Activated CD4-positive, alpha-beta T cell treated with anti-CD3 and anti-CD28 coated beads, Interleukin-2, amount 50 U/mL, for 48 hours (primary cell): ENCODE measurements at places on chromosomes 7 and 10.
A peak's percentile ranks its signal among the peaks of the same experiment; 100 is the strongest.

DNA sequence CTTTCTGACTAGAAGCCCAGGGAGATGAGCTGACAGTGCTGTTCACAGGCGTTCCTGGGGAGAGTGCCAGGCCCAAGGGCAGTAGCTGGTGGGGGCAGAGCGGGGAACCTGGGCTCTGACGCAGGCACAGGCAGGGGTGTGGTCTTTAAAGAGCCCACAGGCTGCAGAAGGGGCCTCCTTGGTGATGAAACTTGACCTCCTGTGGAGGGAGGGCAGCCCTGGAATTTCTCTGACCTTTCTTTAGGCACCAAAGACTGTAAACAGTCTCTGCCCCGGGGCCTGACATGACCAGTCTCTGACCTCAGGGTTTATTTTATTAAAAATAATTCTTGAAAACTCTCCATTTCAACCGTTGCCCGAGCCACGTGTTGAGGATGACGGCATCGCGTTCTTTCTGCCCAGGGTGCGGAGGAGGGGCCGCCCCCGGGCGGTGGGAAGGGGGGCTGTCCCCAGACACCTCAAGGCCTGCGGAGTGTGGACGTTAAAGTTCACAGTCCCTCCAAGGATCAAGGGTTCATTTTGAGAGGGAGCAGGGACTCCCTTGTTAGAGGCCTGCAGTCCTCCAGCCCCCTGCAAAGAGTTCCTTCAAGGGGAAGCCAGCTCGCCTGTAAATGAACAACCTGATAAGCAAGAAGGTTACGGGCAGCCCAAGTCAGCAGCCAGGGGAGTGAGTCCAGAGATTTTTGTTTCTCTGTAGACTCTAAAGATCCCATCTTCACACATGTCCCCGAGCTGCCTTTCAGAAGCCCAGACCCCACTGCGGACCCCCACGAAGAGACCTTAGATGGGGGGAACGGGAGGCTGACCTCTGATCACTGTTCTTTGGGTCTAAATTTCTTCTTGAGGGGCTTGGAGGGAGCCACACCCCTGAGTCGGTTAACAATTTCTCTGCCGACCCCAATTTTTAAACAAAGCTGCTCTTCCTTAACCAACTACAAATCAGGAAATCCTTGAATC is 128.9 kb downstream of the VIPR2 start:
- DNase-seq = no peak

GRCh38 chr7:158216198-158216597 is 371.4 kb downstream of the PTPRN2 start:
- no peak for DNase-seq

- DNase-seq = no peak
These were observed 170.8 kb upstream of the HABP2 start for GRCh38 chr10:113381981-113382509.

DNA sequence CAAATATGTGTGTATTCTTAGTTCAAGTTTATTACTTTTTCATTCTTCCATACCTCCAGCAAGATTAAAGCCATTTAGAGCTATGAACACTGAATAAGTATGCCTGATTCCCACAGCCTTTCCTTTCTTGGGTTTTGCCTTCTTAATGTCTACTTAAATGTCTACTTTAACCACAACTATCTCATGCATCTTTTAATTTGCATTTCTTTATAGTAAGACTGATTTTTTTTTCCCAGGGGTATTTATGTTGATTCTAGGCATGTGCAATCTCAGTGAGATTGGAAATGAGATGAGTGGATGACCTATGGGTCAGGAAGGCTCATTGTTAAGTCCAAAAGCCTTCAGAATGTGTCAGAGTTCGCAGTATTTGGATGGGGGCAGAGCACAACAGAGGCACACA is 3.6 kb downstream of the PCBD1 start:
- no peak for DNase-seq

- no peak for DNase-seq
These were observed 268.7 kb downstream of the WDR37 start for GRCh38 chr10:1324903-1325302.

DNA sequence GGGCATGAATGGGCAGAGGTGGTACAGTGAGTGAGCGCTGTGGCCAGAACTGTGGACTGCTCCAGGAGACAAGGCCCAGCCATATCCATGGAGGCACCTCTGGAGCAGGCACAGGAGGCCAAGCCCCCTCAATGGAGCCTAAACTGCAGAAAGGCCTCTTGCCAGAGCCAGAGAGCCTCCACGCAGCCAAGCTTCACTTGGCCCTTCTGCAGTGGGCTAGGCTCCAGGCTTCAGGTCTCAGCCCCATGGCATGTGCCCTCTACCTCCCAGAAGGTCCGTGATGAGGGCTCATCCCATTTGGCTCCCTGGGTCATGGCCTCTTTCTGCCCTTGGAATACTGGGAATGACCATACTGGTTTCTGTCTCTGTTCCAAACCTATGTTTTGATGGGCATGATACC is 8.9 kb downstream of the PDE1C start:
- no peak for DNase-seq

DNA sequence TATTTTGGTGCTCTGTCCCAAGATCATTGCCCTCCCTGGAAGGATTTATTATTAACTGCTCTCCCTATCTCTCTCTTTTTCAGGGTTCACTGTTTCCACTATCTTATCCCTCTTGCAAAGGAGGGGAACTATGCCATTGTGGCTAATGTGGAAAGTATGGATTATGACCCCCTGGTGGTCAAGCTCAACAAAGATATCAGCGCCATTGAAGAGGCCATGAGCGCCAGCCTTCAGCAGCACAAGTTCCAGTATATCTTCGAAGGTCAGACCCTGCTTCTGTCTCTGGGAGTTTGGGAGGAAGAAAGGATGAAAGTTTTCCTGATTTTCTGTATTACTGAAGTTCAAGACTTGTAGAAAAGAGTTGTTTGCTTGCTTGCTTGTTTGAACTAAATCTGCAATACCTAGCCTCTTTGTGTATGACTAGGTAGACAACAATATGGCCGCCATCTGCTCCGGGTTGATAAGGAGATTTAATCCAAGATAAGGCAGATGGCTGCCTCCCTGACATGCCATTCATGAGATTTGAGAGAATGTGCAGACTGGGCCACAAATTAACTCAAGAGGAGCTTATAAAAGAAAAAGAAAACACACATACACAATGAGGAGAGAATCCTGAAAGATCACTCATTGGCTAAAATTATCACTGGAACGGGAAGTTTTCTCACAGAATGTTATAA is 122.2 kb upstream of the LRGUK start:
- no peak for DNase-seq

GRCh38 chr7:11175371-11175770 is 201.7 kb downstream of the PHF14 start:
- DNase-seq = no peak

- no peak for DNase-seq
These were observed 1.1 kb upstream of the ARHGAP22 start for GRCh38 chr10:48605786-48606529.

- no peak for DNase-seq
These were observed 572.1 kb upstream of the IGFBP3 start for GRCh38 chr7:46493196-46493595.

- peak; percentile 39 for DNase-seq
These were observed 2.5 kb downstream of the LBX1 start for GRCh38 chr10:101226491-101227428.

GRCh38 chr7:27430105-27430504 is 187.5 kb downstream of the EVX1 start:
- no peak for DNase-seq

DNA sequence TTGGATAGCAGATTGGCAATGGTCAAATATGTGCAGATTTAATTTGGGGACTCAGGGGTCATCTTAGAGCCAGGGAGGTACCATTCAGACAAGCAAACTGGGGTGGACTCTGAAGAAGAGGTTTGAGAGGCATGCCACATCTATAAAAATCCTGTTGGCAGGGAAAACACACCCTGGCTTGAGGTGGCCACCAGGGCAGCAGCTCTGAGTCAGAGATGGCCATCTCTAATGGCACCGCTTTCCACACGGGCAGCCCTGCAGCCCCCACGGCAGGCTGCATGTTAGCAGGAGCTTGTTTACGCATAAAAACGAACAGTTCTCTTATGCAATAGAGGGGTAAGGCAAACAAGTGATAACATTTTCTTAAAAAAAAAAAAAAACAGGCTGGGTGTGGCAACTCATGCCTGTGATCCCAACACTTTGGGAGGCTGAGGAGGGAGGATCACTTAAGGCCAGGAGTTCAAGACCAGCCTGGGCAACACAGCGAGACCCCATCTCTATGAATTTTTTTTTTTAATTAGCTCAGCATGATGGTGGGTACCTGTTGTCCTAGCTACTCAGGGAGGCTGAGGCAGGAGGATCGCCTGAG is 14.9 kb downstream of the DLG5 start:
- no peak for DNase-seq

DNA sequence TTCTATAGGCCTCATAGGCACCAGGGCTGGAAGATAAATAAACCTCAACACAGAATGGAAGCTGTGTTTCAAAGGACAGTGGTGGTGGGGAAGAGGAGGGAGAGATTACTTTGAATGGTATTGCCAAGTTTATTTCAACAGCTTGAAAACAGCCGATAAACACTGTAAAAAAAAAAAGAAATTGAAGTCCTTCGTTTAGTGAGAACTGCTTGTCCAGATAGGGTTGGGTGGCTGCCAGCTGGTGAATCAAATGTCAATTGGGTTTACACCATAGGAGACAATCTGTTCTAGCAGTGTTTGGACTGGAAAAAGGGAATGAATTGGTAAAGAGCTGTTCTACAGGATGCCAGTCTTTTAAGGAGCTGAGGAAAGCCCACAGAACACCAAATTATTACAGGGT is 254.8 kb downstream of the PHF14 start:
- no peak for DNase-seq

DNA sequence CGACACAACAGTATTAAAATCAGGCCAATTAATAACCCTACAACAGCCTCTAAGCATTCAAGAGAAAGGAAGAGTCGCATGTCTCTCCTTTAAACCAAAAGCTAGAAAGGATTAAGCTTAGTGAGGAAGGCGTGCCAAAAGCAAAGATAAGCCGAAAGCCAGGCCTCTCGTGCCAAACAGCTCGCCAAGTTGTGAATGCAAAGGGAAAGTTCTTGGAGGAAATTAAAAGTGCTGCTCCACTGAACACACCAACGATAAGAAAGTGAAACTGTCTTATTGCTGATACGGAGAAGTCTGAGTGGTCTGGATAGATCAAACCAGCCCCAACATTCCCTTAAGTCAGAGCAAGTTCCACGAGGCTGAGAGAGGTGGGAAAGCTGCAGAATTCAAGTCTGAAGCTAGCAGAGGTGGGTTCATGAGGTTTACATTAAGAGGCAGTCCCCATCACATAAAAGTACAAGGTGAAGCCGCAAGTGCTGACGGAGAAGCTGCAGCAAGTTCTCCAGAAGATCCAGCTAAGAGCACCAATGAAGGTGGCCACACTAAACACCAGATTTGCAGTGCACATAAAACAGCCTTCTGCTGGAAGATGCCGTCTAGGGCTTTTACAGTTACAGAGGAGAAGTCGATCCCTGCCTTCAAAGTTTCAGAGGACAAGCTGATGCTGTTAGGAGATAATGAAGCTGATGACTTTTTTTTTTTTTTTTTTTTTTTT is 194.8 kb downstream of the MAD1L1 start:
- DNase-seq = peak; percentile 13

- no peak for DNase-seq
These were observed 2.7 kb upstream of the CPED1 start for GRCh38 chr7:120985839-120986238.

- DNase-seq = no peak
These were observed 3.0 kb upstream of the CREB3L2 start for GRCh38 chr7:138004936-138005335.

DNA sequence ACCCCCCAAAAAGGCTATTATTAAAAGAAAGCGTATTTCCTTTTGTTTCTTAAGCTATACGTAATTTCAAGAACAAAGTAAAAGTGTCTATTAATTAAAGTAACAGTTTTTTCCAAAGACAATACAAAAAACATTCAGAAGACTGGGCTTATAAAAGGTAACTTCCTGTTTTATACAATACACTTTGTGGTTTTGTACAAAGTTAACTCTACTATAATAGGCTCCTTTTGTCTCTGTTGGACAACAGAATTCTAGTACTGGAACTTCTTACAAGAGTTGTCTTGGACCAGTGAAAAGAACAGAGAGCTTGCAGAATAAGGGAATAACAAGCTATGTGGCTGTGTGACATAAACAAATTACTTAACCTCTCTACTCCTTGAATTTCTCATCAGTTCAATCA is 21.5 kb downstream of the SFMBT2 start:
- DNase-seq = no peak

DNA sequence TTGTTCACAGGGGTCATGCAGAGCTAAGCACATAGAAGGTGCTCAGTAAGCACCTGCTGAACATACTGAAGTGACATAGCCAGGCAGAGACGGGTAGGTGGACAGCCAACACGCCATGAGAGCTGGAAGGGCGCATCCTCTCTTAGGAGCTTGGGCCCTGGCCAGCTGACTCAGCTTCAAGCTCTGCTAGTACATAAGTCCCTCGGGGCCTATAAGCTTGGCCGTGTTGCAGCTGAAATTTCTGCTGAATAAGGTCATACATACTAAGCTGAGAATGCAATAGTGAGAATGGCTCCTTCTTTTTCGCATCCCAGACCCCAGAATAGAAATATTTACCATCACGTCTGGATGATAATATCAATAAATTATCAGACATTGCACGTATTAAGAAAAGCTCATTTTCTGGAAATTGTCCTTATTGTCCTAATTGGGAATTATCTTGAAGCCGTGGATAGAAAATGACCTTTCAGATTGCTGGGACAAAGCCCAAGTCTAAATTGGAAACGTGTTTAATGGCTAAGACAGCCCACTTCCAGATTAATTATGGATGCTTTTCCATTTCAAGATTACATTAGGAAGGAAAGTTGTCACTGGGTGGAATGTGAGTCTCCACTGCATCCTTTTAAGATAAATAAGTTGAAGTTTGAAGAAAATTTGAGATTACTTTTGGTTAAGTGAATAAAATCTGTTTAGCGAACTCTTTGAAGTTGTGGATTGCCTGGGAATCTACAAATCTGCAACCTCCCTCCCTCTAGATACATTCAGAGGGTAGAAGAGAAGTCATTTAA is 287.1 kb upstream of the C7orf33 start:
- no peak for DNase-seq

- no peak for DNase-seq
These were observed 287.8 kb upstream of the MKLN1 start for GRCh38 chr7:131039836-131040235.

DNA sequence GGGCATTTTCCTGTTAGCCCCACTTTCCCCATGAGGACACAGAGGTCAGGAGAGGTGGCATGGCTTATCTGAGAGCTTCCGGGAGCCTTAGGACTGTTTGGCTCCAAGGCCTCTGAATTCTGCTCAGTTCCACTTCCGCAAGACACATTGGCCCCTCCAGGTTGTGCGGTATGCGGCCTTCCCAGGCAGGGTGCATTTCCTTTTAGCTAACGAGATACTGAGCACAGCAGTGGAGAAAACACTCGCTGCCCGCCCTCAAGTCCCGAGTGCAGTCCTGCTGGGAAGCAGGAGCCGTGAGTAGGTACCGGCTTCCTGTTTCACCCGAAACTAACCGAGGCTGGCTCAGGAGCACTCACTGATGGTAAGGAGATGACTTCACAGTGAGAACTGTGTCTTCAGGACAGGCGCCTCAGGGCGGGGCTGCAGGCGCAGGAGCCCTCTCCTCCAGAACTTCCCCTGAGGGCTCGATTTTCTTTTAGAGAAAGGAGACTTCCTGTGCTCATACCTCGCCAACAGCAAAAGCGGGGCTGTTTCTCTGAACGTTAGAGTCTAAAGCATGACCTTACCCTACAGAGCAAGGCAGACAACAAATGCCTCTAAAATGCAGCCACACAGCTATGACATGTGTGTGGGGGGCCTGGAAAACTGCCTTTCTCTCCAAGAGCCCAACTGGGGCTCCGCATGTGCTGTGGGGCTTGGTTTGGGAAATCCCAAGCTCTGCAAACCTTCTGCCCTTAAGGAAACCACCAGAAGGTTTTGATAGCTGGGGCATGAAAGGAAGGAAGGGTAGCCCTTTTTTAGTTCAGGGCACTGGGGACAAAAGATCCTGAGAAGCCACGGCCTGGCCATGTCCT is 25.9 kb downstream of the RGS10 start:
- peak; percentile 75 for DNase-seq
